GM10248 (cell line): ENCODE measurements at places on chromosomes 3 and 15.
A peak's percentile ranks its signal among the peaks of the same experiment; 100 is the strongest.

DNA sequence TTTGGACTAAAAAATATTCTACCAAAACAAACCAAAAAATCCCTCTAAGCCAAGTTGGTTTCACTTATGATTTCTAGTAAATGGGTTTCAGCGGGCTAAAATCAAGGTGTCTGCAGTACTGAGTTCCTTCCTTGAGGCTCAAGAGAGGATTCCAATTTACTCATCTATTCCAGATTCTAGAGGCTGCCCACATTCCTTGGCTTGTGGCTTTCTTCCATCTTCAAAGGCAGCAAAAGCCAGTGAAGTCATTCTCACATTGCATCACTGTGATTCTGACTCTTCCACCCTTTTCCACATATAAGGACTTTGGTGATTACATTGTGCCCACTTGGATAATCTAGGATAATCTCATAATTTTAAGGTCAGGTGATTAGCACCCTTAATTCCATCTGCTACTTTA, 48.1 kb downstream of the DPPA2 start:
- no peak for DNase-seq

DNA sequence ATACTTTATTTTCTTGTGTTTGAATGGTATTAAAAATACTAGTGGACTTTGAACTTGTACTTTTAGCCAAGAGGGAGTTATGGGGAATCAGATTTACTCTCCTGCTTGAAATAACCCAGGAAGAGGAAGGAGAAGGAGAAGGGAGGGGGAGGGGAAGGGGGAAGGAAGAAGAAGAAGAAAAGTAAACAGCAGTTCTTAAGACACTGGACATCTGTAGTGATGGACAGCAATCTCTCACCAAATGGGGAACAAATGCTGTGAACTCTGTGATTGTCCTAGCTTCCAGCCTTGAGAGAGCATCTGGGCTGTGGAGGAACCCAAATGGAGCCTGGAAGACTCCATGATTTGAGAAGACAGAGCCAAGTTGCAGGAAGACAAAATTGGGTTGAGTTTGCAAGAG, 52.0 kb downstream of the VPS8 start:
- DNase-seq = no peak

- DNase-seq = no peak
Measured at GRCh38 chr3:90015688-90016356, 908.4 kb downstream of the EPHA3 start.

DNA sequence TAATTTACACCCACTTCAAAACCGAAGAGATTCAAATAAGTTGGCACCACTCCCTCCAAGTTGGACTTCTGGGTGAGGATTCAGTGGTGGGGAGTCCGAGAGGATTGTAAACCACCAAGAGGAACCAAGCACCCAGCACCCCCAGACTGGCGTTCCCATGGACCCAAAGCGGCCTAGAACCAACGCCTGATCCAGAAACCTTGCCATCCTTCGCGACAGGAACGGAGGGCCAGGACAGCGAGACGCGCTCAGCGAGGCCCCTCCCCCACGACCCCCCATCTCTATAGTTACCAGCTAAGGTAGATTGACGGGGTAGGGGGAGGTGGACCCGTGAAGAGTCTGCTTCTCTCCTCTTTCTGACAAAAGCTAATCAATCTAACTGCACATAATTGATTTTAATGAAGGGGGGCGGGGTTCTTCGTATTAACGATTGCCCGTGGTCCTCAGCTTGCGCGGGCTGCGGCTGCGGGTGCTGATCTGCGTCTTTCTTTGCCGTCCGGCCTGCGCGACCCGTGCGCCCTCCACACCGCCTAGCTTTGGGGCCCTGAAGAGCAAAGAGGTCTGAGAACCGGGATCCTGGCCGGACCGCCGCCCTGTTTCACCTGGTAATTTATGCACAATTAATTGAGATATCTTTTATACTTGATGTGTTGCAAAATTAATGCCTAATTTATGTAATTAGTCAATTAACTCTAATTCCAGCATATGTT, 10.9 kb upstream of the FOXB1 start:
- DNase-seq = no peak

- no peak for DNase-seq
Measured at GRCh38 chr3:43641306-43642114, 19.7 kb upstream of the ANO10 start.

DNA sequence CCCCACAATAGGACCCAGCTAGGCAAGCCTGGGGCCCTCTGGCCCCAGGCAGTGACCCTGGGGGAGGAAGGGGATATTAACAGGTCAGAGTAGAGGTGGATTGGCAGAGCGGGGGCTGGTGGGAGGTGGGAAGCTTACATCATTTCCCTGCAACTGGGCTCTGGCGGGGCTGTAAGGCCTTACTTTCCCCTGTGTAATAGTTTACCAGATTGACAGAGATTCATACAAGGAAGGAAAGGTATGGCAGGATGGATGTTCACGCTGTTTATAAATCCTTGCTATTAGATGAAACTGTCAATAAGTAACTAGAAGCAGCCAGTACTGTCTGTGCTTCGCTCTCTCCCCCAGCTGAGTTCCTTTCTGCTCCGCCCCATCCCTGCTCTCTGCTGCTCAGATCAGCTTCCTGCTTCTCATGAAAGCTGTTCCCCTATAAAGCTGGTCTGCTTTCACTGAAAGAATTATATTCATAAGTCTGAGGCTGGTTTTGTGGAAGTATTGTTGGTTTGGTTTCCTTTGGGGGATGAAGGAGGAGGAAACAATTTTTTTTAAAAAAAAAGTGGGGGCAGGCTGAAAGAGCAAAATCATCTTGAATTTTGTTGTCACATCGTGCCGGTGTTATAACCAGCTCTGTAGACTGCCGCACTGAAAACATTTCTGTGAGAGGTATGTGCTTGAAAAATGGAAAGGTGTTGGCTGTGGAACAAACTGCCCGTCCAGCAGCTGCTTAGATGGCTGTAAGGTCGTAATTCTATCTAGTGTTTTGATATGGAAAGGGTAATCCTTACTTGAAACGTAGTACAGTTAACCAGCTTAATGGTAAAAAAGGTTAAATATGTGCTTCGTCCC, 76.4 kb downstream of the BBX start:
- DNase-seq = peak; percentile 48

DNA sequence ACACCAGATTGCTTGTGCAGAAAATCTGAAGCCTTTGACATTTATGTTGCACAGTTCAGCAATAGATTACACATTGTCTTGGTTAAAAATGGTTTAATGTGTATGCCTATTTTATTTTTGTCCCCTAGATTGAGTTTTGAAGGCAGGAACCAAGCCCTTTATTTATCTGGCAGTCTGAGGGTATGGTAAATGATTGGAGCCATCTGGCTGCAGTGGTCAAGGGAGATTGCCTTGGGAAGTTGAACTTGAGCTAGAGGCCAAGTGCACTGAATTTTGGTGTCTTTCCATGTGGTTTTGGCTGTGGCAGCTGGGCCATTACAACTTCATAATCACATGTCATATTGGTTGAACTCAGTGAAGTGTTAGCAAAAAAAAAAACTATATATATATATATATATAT, 248.7 kb upstream of the C2CD4B start:
- DNase-seq = no peak

GRCh38 chr3:114841515-114841914, 305.6 kb downstream of the ZBTB20 start:
- DNase-seq = no peak

DNA sequence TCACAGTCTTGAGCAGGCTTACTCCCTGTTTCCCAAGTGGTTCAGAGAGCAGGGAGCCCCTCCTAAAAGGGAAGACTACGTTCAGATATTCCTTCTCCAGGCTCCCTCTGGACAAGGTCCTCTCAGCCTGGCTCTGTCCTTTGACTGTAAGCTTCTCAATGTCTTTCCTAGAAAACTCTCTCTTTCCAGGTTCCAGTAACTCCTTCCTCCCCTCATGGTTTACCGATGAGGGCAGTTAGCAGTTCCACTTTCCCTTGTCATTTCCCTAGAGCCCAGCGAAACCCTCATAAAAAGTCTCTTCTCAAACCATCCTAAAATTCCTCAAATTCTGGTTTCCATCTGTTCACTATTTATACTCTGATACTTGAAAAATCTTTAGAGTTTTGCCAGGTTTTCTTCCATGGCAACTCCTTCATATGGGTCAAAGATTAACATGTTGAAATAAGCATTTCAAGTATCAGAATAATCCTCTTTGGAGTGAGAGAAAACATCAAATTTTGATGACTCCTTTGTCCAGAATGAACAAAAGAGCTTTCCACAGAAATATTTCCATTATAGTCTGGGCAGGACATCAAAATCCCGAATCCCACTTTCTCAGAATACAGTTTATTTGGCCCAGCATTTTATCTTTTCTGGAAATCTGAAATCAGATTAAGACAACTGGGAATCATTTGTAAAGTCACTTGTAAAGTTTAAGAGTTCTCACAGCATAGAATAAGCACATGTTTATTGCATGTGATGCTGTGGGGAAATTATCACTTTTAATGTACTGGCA, 599.4 kb downstream of the UNC13C start:
- no peak for DNase-seq

DNA sequence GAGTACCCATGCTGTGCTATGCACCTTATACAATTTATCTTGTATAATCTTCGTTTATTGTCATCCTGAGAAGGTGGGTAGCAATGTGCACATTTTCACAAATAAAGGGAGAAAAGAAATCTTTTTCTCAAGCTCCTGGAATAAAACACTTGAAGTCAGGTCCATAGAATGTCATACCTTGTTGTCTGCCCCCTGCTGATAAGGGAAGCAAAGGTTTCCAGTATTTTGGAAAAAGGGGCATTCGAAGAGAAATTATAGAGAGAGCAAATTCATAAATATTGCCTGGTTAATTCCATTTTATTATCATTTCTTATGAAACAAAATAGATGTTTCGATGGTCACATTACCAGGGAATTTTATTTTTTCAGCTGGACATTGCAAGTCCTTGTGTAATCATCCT, 277.8 kb downstream of the RAP2B start:
- DNase-seq = no peak

DNA sequence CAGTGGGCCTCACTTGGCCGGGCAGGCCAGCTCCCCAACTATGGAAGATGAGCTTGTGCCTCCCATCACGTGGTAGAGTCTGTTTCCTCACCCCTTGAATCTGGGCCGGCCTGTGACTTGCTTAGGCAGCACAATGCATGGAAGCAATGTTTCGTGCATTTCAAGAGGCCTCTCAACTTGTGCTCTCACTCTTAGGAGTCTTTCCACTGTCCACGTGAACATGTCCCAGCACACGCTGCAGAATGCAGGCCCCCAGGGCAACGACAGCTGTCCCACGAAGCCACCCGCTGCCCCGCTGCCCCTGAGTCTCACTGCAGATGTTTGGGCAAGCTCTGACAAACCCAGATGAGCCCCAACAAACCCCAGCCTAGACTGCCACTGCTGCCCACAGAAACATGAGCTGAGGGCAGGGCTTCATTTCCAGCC, 27.2 kb upstream of the SLC41A3 start:
- no peak for DNase-seq

DNA sequence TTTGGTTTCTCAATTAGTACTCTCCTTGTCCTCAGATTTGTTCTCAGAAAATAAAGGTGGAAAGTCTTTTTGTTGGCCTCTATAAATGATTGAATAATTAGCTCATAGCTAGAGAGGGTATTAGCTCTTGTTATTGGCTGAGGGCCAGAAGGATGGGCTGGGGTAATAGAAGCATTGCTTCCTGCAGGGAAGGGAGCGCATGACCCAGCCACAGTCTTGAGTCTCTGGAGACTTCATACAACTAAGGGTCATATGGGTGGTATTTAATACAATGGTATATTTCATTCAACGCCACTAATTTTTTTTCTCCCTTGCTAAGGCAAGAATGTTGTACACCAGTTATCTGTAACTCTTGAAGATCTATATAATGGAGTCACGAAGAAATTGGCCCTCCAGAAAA, 8.4 kb downstream of the DNAJA4 start:
- DNase-seq = no peak

DNA sequence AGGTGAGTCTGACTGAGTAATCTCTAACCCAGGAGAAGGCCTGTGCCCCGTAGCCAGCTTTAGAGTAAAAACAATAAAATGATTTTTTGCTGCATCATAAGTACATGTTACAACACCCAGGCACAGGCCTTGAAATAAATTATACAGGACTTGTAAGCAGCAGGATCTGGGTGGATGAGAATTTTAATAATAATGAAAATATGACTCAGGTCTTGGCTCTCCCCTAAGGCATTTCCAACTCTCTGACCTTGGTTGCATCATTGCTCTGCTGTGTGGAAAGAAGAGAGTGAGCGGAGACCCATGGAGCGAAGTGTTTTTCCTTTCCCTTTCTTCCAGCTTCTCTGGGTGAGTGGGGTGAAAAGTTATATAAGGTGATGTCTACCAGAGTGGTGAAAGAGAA, 44.6 kb downstream of the EOMES start:
- DNase-seq = no peak

- DNase-seq = no peak
Measured at GRCh38 chr3:64687781-64688604, at the start of gene ADAMTS9. Gene ADAMTS9 (minus strand): TSS chr3:64688000. CDS start chr3:64687657, 343 bp downstream.

GRCh38 chr3:13879946-13880810, at the start of gene WNT7A:
Gene WNT7A (minus strand): TSS chr3:13880071. CDS start chr3:13879816, 255 bp downstream.
- peak; percentile 41 for DNase-seq

GRCh38 chr15:63405159-63405558, 23.5 kb upstream of the CA12 start:
- no peak for DNase-seq

- no peak for DNase-seq
Measured at GRCh38 chr15:63677778-63678177, 80.6 kb downstream of the FBXL22 start.

GRCh38 chr3:168956076-168956475, 707.4 kb downstream of the MECOM start:
- DNase-seq = no peak

DNA sequence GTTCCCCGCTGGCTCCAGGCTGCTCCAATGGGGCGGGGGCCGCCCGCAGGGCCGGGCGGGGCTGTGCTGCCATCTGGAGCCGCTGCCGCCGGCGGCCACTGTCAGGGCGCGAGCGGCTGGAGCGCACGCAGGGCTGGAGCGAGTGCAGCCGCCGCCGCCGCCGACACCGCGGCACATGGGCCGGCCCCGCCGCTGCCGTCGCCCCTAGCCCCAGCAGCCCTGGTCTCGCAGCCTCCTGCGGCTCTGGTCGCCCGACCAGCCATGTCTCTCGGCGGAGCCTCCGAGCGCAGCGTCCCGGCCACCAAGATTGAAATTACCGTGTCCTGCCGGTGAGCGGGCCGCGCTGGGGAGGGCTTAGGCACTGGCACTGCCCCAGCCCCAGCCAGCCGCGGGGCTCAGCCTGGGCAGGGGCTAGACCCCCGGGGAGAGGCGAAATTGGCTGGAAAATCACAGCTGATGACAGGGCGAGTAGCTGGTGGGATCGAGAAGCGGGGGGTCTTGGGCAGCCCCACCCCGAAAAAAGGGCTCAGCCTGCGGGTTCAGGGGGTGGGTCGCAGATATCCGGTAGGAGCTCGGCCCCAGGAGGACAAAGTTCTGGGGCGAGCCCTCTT, at the start of gene CPNE9:
CPNE9 (plus strand) TSS at position 98 of the 611 bp plus-strand sequence; CDS start at position 262, 164 bp downstream.
- DNase-seq = no peak
